ENCODE measurements at places on chromosomes 2 and 18. TPM values are rescaled to one million over a fixed set of nuclear protein-coding genes. Genes with fewer than 3 reads are reported as not detected.

Gene SERPINB13
- not detected for total RNA-seq

Gene EPB41L3
- total RNA-seq = 15.3 TPM

Gene R3HDM1
- 31.8 TPM for total RNA-seq

Gene UGT1A3
- total RNA-seq = not detected

Gene LHCGR
- total RNA-seq = not detected

Gene SKA1
- total RNA-seq = 0.39 TPM

Gene CDCA7
- total RNA-seq = 3.1 TPM

Gene LYPD6B
- total RNA-seq = 1.4 TPM

Gene RUFY4
- 0.77 TPM for total RNA-seq
